A549 treated with Mapracorat at 1 μM for 4 hours (cell line): ENCODE measurements at places on chromosomes 7 and 10. TPM values are rescaled to one million over a fixed set of nuclear protein-coding genes. Genes with fewer than 3 reads are reported as not detected.

Gene PFKFB3
- total RNA-seq: 121 to 155 TPM (median 140 TPM) in 5 replicates

Gene OLAH
- total RNA-seq: 0.39 to 1.0 TPM (median 0.51 TPM) in 5 replicates

Gene NFE2L3
- 7.3 to 9.5 TPM (median 7.8 TPM) in 5 replicates for total RNA-seq

Gene DRGX
- 0.05 TPM in 1 of 5 replicates, not detected in the others for total RNA-seq

Gene LRIT1
- not detected in 5 replicates for total RNA-seq

Gene ELOVL3
- 0.22 to 0.53 TPM (median 0.26 TPM) in 5 replicates for total RNA-seq

Gene LRGUK
- total RNA-seq: 0.18 to 0.37 TPM (median 0.26 TPM) in 5 replicates

Gene SLC26A3
- not detected in 5 replicates for total RNA-seq

Gene DYDC2
- total RNA-seq: 0.12 TPM in 1 of 5 replicates, not detected in the others

Gene BAIAP2L1
- 41.3 to 47.3 TPM (median 45.8 TPM) in 5 replicates for total RNA-seq

Gene SPDYE9
- total RNA-seq: not detected in 5 replicates

Gene ACTA2
- 16.9 to 20.8 TPM (median 18.2 TPM) in 5 replicates for total RNA-seq

Gene TFR2
- total RNA-seq: 1.7 to 3.0 TPM (median 2.7 TPM) in 5 replicates

Gene ASIC3
- 7.7 to 11.7 TPM (median 8.7 TPM) in 5 replicates for total RNA-seq

Gene CYP26C1
- total RNA-seq: 0.07 TPM in 1 of 5 replicates, not detected in the others

Gene DYNC1I1
- total RNA-seq: 0.12 to 0.21 TPM (median 0.14 TPM) in 5 replicates

Gene HOXA5
- 3.4 to 6.8 TPM (median 5.8 TPM) in 5 replicates for total RNA-seq

Gene TMEM72
- not detected in 5 replicates for total RNA-seq

Gene ADRA2A
- 0.07 to 0.14 TPM (median 0.08 TPM) in 4 of 5 replicates, not detected in the other for total RNA-seq

Gene GLRX3
- total RNA-seq: 205 to 218 TPM (median 212 TPM) in 5 replicates

Gene EEPD1
- 56.9 to 62.1 TPM (median 59.8 TPM) in 5 replicates for total RNA-seq

Gene EMX2
- not detected in 5 replicates for total RNA-seq

Gene PRKCQ
- total RNA-seq: 3.3 to 4.1 TPM (median 3.6 TPM) in 5 replicates

Gene ODAD2
- 0.14 TPM in 1 of 5 replicates, not detected in the others for total RNA-seq

Gene SPDYE18
- total RNA-seq: 0.17 to 0.28 TPM (median 0.19 TPM) in 3 of 5 replicates, not detected in the others

Gene HOXA6
- 0.74 to 1.8 TPM (median 1.6 TPM) in 5 replicates for total RNA-seq

Gene ABCB8
- total RNA-seq: 32.9 to 52.5 TPM (median 47.6 TPM) in 5 replicates

Gene CNTNAP2
- total RNA-seq: 0.03 to 0.04 TPM in 2 of 5 replicates, not detected in the others

Gene PANK1
- 5.5 to 7.4 TPM (median 6.6 TPM) in 5 replicates for total RNA-seq

Gene ERVW-1
- not detected in 5 replicates for total RNA-seq

Gene HIBADH
- total RNA-seq: 38.6 to 44.4 TPM (median 42.8 TPM) in 5 replicates

Gene IQUB
- 0.06 to 0.11 TPM (median 0.09 TPM) in 4 of 5 replicates, not detected in the other for total RNA-seq
